ENCODE measurements at places on chromosomes 6 and 20.
A peak's percentile ranks its signal among the peaks of the same experiment; 100 is the strongest.

DNA sequence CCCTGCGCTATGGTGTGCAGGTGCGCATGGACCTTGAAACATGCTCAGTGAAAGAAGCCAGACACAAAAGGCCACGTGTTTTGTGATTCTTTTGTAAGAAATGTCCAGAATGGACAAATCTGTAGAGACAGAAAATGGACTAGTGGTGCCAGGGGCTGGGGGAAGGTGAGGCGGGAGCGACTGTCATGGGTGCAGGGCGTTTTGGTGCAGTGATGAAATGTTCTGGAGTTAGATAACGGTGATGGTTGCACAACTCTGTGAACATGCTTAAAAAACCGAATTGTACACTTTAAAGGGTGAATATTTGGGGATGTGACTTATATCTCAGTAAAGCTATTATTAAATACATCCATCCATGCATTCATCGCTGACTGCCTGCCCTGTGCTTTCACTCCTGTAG lies 31.7 kb upstream of the NTSR1 start:
- no peaks in the 10 kb centered on the region for H3K4me1 ChIP-seq
- H3K27ac ChIP-seq = no peak overlapping the region
- no peaks in the 10 kb centered on the region for H3K27me3 ChIP-seq
- no peaks in the 10 kb centered on the region for H3K36me3 ChIP-seq
- DNase-seq = no peak

GRCh38 chr20:47727170-47727880 lies 58.0 kb downstream of the SULF2 start:
- peak overlapping the region; percentile 39 for H3K4me3 ChIP-seq
- H3K27ac ChIP-seq = peak overlapping the region; percentile 68
- DNase-seq = peak; percentile 54
- peaks cover 16% of the 10 kb centered on the region for H3K4me1 ChIP-seq
- no peaks in the 10 kb centered on the region for H3K27me3 ChIP-seq
- no peaks in the 10 kb centered on the region for H3K36me3 ChIP-seq

DNA sequence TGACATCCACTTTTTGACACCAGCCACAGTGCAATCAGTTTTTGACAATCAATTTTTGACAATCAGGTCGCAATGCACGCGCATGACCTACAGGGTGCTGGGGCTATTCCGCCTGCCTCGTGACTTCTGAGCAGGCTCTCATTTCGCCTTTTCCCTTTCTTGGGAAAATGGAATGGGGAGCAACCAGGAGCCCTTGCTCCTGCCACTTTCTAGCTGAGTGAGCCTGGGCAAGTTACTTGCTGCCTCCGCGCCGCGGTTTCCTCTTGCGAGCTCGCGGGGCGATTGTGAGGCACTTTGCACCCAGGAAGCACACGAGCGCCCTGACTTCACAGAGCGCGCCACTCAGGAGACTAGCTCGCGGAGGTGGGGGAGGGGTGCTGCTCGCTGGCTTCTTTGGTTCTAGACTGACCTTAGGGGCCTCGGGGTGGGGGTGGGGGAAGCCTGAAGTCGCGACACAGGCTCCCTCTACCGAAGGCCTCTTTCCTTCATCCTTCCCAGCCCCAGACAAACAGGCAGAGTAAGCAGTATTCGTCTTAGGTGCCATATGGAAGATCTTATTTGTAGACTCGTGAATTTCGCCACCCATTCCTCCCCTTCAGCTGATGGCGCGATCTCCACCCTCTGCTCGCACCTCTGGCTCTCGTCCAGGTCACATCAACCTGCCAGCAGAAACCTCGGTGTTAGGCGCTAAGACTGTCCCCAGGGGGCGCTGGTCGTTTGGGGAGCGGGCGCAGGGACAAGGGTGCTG lies 4.6 kb downstream of the TP53TG5 start:
- H3K36me3 ChIP-seq = peaks cover 2% of the 10 kb centered on the region
- peaks cover 17% of the 10 kb centered on the region for H3K4me1 ChIP-seq
- H3K27ac ChIP-seq = peak overlapping the region; percentile 70

- H3K4me3 ChIP-seq = no peak overlapping the region
- H3K27me3 ChIP-seq = no peaks in the 10 kb centered on the region
- DNase-seq = no peak
These were observed 42.4 kb downstream of the TNFRSF21 start for GRCh38 chr6:47267301-47267700.

DNA sequence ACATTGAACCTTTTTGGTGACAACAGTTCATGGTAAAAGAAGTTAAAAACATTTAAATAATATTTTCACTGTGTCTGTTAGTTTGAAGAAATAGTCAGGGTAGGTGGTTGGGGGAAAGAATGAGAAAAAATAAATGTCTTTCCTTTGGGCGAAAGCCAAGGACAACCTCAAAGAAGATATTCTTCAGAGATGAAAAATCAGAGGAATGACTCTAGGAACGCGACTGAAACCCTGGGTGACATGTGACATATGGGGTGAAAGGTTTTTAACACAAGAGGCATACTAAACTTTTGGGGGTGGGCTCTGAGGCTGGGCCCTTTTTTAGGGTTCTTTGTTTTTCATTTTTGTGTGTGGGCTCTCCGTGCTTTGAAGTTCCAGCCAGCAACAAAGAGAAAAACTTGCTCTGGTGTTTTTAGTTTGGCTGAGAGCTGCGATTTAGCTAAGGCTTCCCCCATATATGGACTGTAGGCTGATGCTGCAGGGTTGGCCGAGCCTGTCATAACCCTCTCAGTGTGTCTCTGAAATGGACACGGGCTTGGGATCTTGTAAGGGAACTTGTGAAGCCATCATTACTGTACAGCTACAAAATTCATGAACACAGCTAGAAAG lies 610.1 kb upstream of the ARID1B start:
- H3K36me3 ChIP-seq = no peaks in the 10 kb centered on the region
- DNase-seq = no peak
- H3K4me3 ChIP-seq = peak overlapping the region; percentile 24

DNA sequence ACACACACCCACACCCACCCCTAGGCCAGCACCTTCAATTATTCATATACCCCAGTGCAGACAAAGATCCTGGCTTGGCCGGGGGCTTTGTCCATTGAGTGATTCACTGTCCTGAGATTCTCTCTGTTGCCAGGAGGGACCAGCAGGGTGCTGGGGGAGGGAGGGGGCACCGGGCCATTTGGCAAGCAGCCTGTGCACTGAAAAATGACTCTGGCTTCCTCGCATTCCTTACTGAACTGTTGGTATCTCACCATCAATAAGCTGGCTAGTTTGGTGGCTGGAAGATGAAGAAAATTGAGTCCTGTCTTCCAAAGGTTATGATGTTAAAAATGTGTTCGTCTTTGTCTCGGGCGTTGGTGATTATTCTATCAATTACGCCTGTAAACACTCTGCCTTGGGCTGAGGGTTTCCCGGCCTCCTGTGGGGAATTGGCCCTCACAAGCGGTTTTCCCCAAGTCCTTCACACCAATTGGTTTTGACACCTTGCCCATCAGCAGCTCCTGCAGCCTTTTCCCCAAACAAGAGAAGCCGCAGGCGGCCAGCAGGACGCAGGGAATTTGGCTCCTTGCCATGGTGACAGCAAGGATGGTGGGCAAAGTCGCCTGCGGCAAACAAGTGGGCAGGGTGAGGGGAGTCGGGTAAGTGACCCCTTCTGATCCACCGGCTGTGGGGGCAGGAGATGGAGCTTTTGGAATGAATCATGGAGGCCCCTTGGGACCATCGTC lies 4.9 kb downstream of the VSTM2L start:
- no peak overlapping the region for H3K4me3 ChIP-seq
- DNase-seq = no peak
- H3K4me1 ChIP-seq = no peaks in the 10 kb centered on the region
- no peak overlapping the region for H3K27ac ChIP-seq
- H3K36me3 ChIP-seq = no peaks in the 10 kb centered on the region

DNA sequence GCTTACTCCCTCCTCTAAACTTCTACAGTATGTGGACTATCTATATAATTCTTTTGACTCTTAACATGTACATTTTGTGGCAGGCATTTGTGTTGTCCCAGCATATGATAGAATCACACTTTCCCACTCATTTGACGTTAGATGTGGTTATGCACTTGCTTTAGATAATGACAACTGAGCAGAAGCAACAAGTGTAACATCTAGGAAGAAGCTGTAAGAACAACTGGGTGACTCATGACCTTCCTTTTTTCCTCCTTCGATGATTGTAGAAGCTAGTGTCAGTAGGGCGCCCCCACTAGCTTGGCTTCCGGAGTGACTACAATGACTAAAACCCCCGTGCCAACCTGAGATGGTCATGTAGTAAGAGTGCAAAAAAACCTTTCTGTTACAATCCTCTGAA lies 74.6 kb upstream of the CEP85L start:
- no peaks in the 10 kb centered on the region for H3K36me3 ChIP-seq
- peaks cover 7% of the 10 kb centered on the region for H3K4me1 ChIP-seq
- no peak overlapping the region for H3K27ac ChIP-seq
- H3K4me3 ChIP-seq = no peak overlapping the region
- no peaks in the 10 kb centered on the region for H3K27me3 ChIP-seq
- DNase-seq = peak; percentile 25

DNA sequence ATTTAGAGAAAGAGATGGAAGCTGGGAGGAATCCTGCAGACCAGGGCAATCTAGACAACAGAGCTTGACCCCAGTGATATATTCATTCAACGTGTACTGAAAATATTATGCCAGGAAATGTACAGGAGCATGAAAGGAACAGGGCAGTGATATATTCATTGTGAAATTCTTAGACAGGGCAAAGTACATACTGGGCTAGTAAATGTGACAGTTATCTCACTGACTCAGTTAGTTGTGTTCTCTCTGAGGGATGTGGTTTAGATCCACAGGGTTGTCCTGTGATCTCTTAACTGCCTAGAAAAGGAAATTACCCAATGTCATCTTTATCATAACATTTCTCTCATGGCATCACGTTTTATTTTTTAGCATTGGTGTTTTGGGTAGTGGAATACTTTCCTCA lies 891.3 kb downstream of the EYS start:
- H3K27ac ChIP-seq = no peak overlapping the region
- H3K4me1 ChIP-seq = no peaks in the 10 kb centered on the region
- no peaks in the 10 kb centered on the region for H3K36me3 ChIP-seq
- no peaks in the 10 kb centered on the region for H3K27me3 ChIP-seq
- no peak for DNase-seq
- H3K4me3 ChIP-seq = no peak overlapping the region

- no peaks in the 10 kb centered on the region for H3K27me3 ChIP-seq
- no peak for DNase-seq
- H3K4me3 ChIP-seq = no peak overlapping the region
- no peaks in the 10 kb centered on the region for H3K36me3 ChIP-seq
- H3K27ac ChIP-seq = no peak overlapping the region
These were observed 79.1 kb upstream of the ANKEF1 start for GRCh38 chr20:9955646-9956045.

GRCh38 chr20:62964700-62965099 lies 12.2 kb downstream of the SLC17A9 start:
- no peaks in the 10 kb centered on the region for H3K4me1 ChIP-seq
- no peaks in the 10 kb centered on the region for H3K27me3 ChIP-seq
- no peaks in the 10 kb centered on the region for H3K36me3 ChIP-seq
- no peak overlapping the region for H3K27ac ChIP-seq

- no peaks in the 10 kb centered on the region for H3K36me3 ChIP-seq
- no peaks in the 10 kb centered on the region for H3K27me3 ChIP-seq
- no peak overlapping the region for H3K27ac ChIP-seq
These were observed 9.8 kb downstream of the PDE10A start for GRCh38 chr6:165653196-165653595.

- no peak for DNase-seq
- H3K4me1 ChIP-seq = no peaks in the 10 kb centered on the region
- H3K27ac ChIP-seq = no peak overlapping the region
- H3K27me3 ChIP-seq = no peaks in the 10 kb centered on the region
These were observed 44.1 kb upstream of the ATXN1 start for GRCh38 chr6:16805243-16805950.

GRCh38 chr20:61991476-61991875 lies 74.2 kb downstream of the TAF4 start:
- H3K27me3 ChIP-seq = no peaks in the 10 kb centered on the region
- DNase-seq = no peak

DNA sequence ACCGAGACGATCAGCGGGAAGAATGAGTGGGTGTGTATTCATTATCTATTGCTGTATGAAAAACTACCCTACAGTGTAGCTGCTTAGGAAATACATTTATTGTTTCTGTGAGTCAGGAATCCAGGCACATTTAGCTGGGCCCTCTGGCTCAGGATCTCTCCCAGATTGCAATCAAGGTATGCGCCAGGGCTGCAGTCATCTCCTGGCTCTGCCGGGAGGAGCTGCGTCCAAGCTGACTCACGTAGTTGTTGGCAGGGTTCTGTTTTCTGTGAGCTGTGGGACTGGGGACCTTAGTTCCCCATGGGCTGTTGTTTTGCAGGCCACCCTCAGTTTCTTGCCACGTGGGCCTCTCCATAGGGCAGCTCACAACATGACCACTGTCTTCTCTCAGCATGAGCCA lies 68.2 kb upstream of the FUCA2 start:
- H3K4me1 ChIP-seq = no peaks in the 10 kb centered on the region
- H3K4me3 ChIP-seq = no peak overlapping the region
- DNase-seq = no peak
- H3K36me3 ChIP-seq = no peaks in the 10 kb centered on the region

- DNase-seq = no peak
- H3K4me1 ChIP-seq = no peaks in the 10 kb centered on the region
- no peak overlapping the region for H3K27ac ChIP-seq
- no peaks in the 10 kb centered on the region for H3K36me3 ChIP-seq
- H3K27me3 ChIP-seq = no peaks in the 10 kb centered on the region
These were observed 97.6 kb upstream of the HDGFL1 start for GRCh38 chr6:22471746-22472145.

- H3K27ac ChIP-seq = no peak overlapping the region
- no peaks in the 10 kb centered on the region for H3K27me3 ChIP-seq
- no peaks in the 10 kb centered on the region for H3K4me1 ChIP-seq
- no peak for DNase-seq
- H3K4me3 ChIP-seq = no peak overlapping the region
These were observed 22.4 kb downstream of the TRMT6 start for GRCh38 chr20:5927749-5928462.

GRCh38 chr6:111681860-111682259 lies 76.2 kb upstream of the TRAF3IP2 start:
- no peak overlapping the region for H3K4me3 ChIP-seq
- DNase-seq = no peak
- no peak overlapping the region for H3K27ac ChIP-seq
- H3K4me1 ChIP-seq = peaks cover 35% of the 10 kb centered on the region
- no peaks in the 10 kb centered on the region for H3K27me3 ChIP-seq

- H3K27ac ChIP-seq = no peak overlapping the region
- no peak overlapping the region for H3K4me3 ChIP-seq
- no peaks in the 10 kb centered on the region for H3K27me3 ChIP-seq
- no peaks in the 10 kb centered on the region for H3K4me1 ChIP-seq
- DNase-seq = no peak
- no peaks in the 10 kb centered on the region for H3K36me3 ChIP-seq
These were observed 120.1 kb upstream of the CCDC28A start for GRCh38 chr6:138653435-138653834.
